Amygdala (tissue), 56 donors: ENCODE measurements at places on chromosomes 7 and 10.
A peak's percentile ranks its signal among the peaks of the same experiment; 100 is the strongest.

GRCh38 chr10:83647526-83647925 lies 491.8 kb upstream of the GHITM start:
- no peak for DNase-seq

GRCh38 chr7:48299580-48300169 lies 128.4 kb downstream of the ABCA13 start:
- peak; percentile 76 for DNase-seq

- no peak for DNase-seq
These were observed 40.8 kb downstream of the TAS2R41 start for GRCh38 chr7:143518521-143518920.

DNA sequence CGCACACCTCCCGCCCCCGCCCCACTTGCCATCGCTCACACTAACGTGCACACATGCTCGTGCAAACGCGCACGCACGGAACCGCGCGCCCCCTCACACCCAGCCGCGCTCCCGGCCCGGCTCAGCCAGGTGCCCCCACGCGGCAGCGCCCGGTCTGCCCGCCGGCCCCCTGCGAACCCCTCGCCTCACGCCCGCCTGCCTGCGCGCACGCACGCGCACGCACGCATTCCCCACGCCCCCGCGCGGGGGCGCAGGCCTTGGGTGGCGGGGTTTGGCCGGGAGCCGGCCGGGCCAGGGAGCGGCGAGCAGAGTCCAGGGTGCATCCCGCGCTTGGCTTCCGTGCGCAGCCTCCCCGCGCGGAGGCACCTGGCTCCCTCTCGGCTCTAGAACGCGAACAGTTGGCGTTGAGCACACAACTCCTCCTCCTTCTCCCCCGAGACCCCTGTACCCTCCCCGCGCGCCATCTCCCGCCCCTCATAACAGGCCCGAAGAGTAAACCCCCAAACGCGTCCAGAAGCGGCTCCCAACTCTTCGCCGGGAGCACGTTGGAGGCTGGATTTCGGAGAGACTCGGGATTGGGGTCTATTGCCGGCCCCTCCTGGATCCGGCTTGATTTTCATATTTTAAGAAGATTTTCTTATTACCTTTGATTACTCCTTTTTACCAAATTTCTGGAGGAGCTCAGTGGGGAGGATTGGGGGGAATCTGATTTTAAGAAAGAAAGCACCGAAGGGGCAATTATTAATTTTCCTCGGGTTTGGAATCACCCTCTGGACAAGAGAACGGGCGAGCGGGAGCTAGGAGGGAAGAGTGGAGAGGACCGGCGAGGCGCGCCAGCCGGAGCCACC lies 527 bp upstream of the SORCS3 start:
- DNase-seq: peak; percentile 31

- DNase-seq: no peak
These were observed 37.4 kb downstream of the PTPRE start for GRCh38 chr10:127944256-127944655.

DNA sequence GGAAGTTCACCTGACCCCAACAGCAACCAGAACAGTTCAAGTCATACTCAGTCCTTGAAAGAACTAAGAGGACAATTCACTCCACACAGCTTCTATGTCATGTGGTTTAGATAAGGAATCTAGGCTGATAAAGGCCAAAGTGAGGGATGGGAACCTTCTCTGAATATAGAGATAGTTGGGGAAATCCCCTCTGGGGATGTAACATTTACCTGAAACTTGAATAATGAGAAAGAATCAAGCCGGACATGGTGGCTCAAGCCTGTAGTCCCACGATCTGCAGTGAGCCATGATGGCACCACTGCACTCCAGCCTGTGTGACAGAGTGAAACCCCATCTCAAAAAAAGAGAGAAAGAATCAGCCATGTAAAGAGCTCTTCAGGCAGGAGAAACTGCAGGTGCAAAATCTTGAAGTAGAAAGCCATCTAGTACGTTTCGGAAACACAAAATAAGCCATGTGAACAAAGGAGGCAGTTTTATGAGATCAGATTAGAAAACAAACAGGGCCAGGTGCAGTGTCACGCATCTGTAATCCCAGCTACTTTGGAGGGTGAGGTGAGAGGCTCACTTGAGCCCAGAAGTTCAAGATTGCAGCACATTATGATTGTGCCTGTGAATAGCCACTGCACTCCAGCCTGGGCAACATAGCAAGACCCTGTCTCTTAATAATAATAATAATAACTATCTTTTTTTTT lies 4.5 kb upstream of the DNMBP start:
- no peak for DNase-seq

- DNase-seq: no peak
These were observed 242.5 kb upstream of the HABP2 start for GRCh38 chr10:113310347-113310746.

- DNase-seq: no peak
These were observed 7.3 kb downstream of the AASS start for GRCh38 chr7:122136639-122137245.

DNA sequence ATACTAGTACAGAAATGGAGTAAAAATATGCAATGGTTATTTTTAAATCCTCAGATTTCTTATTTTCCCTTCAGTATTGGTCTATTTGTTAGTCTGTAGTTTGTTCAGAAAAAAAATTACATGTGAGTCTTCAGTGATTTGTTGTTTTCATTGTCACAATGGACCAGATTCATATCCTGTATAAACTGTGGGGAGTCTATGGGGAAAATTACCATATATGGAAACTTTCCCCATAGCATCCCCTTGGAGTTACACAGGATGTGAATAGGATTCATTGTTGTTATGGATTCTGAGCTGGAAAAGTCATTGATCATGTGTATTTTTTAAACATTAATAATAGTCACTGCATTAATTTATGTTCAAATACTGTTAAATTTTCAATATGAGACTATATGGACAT lies 72.6 kb downstream of the ST7 start:
- DNase-seq: no peak

- DNase-seq: no peak
These were observed 87.0 kb downstream of the SUGCT start for GRCh38 chr7:40221836-40222235.

- DNase-seq: no peak
These were observed 36.9 kb downstream of the CAPZA2 start for GRCh38 chr7:116899308-116899707.

DNA sequence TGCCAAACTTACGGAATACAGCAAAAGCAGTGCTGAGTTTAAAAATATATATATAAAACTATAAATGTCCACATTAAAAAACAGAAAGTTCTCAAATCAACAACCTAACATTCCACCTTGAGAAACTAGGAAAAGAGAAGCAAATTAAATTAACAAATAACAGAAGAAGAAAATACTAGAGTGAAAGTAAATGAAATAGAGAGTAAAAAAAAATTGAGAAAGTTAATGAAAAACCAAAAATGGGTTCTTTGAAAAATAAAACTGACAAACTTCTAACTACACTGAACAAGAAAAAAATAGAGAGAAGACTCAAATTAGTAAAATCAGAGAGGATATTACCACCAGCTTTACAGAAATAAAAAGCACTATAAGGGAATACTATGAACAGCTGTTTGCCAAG lies 22.1 kb downstream of the RASGEF1A start:
- DNase-seq: no peak

- DNase-seq: no peak
These were observed 83.8 kb upstream of the TMEM168 start for GRCh38 chr7:112873831-112874553.

- DNase-seq: no peak
These were observed 94.9 kb upstream of the KCNIP2 start for GRCh38 chr10:101938305-101939007.

GRCh38 chr10:101031796-101032636 lies 982 bp downstream of the SFXN3 start:
- peak; percentile 80 for DNase-seq

DNA sequence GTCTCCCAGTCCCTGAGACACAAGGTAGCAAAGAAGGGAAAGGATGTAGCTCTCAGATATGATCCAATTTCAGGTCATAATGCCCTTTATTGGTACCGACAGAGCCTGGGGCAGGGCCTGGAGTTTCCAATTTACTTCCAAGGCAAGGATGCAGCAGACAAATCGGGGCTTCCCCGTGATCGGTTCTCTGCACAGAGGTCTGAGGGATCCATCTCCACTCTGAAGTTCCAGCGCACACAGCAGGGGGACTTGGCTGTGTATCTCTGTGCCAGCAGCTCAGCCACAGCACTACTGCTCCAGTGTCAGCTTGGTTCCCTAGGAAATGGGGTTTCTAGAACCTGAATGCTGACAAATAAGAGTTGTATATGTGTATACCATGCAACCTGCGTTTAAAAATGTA lies 74.6 kb upstream of the PRSS58 start:
- DNase-seq: no peak

DNA sequence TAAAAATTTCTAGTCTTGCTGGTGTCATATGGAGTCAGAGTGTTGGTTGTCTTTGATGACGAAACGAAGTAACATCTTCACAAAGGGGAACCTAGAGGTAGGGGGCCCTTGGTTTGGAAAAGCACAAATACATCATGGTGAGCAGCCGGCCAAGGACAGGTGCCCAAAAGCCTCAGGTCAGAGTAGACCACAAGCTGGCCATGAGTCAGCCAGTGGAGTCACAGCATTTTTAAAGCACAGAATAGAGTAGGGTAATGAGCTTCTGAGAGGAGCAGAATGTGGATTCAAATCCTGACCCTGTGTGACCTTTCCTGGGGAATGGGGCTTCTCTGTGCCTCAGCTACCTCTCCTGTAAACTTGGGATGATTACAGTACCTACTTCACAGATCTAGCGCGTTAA lies 5.3 kb downstream of the CAMK2B start:
- no peak for DNase-seq

DNA sequence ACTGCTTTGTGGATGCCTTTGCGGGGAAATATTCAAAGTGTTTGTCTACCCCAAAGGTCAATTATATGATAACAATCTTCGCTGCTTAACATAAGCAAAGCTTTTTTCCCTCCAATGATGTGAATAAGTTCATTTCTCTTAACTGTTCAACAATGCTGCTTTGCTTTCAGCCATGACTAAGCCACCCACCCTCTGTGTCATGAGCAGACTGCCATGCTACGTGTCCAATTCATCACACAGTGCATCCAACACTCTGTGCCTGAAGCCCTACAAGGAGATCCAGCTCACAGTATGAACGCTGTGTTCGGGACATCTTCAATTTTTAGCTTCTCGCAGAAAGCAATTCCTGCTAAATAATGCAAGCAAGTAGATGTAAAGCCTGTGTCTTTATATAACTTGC lies 5.7 kb upstream of the TAS2R40 start:
- peak; percentile 5 for DNase-seq

- DNase-seq: no peak
These were observed 98.2 kb downstream of the CNTNAP2 start for GRCh38 chr7:146214842-146215241.

- no peak for DNase-seq
These were observed 113.4 kb downstream of the ANK3 start for GRCh38 chr10:60276232-60276631.

DNA sequence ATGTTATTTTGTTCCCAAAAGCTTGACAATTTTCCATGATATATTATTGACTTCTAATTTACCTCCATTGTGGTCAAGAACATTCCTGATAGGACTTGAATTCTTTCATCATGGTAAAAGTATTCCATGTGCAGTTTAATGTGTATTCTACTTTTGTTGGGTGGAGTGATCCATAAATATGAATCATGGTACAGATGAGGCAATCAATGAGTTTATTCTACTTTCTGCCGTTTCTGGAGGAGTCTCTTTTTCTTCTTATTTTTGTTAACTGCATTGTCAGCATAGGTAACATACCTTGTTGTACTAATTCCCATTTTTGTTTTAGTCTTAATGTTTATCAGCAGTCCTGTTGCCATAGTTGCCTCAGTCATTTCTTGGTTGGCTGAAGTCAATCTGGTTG lies 69.6 kb downstream of the SHOC2 start:
- no peak for DNase-seq

DNA sequence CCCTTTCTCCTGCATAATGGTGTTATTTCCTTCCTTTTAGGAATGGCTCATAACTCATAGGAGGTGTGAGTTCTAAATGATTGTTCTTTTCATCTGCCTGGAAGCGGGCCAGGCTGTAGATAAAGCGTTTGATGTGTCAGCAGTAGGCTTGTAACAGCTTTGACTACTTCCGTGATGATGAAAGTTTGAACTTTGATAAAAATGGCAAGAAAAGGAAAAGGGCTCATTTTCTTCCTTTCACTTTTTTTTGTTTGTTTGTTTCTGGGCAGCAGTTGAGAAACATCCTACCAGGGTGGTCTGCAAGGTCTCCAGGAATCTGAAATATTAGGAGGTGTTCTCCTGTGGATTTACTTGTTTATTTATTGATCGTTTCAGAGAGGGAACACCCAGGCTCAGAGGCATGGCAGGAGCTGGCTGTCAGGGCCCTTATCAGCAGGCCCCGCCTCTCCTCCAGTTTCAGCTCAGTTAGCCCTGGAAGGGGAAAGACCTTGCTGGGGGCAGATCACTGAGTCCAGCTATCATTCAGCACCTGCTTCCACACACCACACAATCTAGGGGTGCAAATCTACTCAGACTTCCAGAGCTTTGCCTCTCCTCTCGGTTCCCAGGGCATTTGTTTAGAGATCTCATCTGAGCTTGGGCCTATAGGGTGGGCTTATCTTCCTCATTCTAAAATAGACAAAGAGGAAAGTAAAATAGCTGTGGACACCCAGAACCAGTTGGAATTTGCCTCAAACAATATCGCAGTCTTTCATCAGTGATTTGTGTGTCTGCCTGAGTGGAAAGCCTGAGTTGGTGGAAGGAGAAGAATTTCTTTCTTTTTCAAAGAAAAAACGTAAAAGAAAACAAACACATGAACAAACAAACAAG lies 130.9 kb downstream of the BMPER start:
- DNase-seq: no peak

- no peak for DNase-seq
These were observed 195.8 kb downstream of the RELN start for GRCh38 chr7:103793614-103794013.

DNA sequence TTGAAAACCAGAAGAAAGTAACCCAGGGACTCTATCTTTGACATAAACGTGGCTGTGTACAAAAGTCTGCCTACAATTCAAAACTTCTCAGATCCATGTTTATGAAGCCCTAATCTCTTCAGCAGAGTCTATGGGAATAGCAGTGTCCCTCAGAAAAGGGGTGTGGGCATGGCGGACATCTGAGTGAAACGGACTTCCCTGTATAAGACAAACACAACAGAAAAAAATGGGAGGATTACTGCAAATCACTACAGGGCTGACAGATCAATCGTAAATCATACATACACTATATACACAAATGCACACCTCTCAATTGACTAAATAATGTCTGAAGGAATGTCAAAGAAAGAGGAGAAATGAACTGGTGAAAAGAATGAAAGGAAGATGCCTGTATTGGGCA lies 114.0 kb downstream of the ATE1 start:
- DNase-seq: no peak

DNA sequence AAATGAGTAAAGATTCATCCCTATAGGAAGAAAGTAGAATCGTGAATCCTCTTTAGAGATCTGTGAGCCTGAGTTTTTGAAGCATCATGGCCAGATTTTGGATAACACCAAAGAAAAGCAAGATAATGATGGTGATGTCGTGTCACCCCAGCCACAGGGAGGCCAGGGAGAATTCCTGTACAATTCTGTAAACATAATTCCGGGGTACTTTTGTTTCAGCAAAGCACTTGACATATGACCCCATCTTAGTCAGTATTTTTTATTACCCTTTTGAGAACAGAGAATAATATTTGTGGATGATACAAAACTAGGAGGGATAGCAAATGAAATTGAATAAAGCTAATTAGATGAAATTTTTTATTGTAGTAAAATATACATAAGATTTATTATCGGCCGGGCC lies 33.8 kb downstream of the NACAD start:
- DNase-seq: no peak
